DMS 273 treated with DMSO at 0.1 percent for 48 hours (cell line): ENCODE measurements at places on chromosomes 12 and 14.
A peak's percentile ranks its signal among the peaks of the same experiment; 100 is the strongest.

DNA sequence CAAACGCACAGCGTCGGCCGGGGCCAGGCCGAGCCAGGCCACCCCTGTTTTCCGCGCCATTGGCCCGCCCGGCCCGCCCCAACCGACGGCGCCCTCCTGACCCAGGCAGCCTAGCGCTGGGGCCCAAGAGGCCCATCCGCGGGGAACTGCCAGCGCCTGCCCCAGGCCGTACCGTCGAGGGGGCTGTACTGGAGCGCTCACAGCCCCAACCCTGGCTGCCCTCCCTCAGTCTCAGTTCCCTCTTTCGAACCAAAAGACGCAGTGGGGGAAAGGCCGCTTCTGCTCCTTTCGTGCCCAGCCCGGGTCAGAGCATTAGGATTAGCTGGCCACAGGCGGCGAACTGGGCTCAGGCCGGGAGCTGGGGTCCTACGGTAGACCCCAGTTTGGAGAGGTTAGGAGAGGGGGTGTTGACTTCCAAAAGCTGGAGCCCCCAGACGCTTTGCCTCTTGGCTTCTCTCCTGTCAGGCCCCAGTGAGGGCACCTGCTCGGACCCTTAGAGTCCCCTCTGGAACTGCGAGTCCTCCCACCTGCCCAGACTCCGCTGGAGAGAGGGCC is 1.9 kb downstream of the NKX2-1 start:
- DNase-seq: no peak

GRCh38 chr12:123058481-123058880 is 78.0 kb downstream of the ARL6IP4 start:
- no peak for DNase-seq

DNA sequence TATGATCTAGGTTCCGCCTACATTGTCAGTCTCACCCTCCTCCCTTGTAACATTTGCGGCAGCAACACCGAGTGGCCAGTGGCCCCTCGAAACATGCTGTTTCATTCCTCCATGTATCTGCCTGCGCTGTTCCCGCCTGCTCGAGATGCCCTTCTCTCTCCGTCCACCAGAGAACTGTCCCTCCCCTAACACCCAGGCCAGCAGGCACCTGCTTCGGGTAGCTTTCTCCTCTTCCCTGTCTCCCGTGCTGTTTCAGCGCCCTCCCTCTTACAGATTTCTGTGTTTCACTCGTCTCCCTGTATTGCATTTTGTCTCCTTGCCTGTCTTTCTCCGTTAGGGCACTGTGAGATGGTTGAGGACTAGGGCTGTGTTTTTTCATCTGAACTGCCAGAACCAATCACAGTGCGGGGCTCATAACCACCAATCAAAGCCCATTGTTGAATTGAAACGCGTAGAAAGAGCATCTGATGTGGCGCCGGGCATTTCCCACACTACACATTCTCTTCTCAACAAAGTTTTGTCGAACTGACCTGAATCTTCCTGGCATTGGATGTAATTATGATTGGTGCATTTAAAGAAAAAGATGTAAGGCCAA is 40.9 kb upstream of the ELK3 start:
- no peak for DNase-seq

DNA sequence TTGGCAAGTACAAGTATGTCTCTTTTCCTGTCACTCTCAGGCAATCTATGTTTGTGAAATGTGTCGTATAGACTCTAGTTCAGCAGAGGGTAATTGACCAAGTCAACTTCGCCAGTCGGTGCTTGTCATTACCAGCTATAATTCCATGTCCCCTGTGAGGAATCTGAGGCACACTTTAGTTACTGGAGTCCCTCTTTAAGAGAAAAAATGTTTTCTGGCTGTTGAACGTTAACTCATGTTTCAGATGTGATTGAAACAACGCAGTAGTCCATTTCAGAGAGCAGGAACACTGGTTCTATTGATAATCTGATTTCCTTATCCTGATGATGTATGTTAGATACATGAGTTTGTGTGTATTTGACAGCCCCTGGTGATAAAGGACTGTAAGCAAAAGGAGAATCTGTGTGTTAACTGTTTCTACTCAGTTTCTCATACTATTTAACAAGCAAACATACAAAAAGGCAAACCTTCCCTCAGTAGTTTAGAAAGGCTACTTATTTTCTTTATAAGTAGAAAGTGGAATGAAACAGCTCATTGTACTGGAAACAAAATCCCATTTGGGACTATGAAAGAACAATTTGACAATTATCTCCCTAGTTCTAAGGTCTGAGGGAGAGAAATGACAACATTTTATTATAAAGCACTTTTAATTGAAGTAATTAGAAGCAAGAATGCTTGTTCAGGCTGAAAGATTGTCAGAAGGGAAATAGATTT is 161.1 kb upstream of the TRHDE start:
- DNase-seq: no peak

- DNase-seq: no peak
These were observed 66.9 kb downstream of the METTL25 start for GRCh38 chr12:82425241-82425640.

- no peak for DNase-seq
These were observed 390.3 kb downstream of the ZFP36L1 start for GRCh38 chr14:68402525-68403101.

- DNase-seq: no peak
These were observed 23.0 kb downstream of the NCOR2 start for GRCh38 chr12:124544311-124544970.

DNA sequence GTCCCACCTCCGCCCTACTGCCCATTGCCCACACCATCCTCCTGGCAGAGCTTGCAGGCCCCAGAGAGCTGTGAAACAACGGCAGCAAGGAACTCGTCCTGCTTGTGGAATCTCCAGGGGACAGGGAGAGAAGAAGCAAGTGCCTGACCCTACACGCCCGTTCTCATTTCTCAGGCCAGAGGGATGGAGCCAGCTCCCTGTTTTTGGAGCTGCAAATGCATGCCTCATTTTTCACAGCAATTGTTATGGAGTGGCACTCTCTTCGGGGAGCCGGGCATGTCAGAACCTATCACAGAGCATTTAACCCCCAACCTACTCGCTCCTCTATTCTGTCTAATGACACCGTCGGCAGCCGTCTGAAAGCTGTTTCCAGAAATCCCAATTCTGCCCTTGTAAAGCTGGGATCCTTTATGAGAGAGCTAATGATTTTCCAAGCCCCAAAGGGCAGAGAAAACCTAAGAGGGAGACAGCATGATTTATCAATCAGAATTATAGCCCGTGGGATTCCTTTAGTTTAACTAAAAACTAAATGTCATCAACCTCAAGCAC is 222.3 kb upstream of the NOS1 start:
- peak; percentile 1 for DNase-seq

GRCh38 chr14:68733086-68733914 is 59.6 kb downstream of the ZFP36L1 start:
- DNase-seq: no peak

- DNase-seq: no peak
These were observed 119.0 kb upstream of the CPSF6 start for GRCh38 chr12:69120354-69120753.

DNA sequence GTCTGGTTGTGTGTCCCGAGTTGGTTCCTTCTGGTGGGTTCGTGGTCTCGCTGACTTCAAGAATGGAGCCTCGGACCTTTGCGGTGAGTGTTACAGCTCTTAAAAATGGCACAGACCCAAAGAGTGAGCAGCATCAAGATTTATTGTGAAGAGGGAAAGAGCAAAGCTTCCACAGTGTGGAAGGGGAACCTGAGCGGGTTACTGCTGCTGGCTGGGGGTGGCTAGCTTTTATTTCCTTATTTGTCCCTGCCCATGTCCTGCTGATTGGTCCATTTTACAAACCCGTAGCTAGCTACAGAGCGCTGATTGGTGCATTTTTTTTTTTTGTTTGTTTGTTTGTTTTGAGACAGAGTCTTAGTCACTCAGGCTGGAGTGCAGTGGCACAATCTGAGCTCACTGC is 29.3 kb downstream of the FGF6 start:
- DNase-seq: no peak

DNA sequence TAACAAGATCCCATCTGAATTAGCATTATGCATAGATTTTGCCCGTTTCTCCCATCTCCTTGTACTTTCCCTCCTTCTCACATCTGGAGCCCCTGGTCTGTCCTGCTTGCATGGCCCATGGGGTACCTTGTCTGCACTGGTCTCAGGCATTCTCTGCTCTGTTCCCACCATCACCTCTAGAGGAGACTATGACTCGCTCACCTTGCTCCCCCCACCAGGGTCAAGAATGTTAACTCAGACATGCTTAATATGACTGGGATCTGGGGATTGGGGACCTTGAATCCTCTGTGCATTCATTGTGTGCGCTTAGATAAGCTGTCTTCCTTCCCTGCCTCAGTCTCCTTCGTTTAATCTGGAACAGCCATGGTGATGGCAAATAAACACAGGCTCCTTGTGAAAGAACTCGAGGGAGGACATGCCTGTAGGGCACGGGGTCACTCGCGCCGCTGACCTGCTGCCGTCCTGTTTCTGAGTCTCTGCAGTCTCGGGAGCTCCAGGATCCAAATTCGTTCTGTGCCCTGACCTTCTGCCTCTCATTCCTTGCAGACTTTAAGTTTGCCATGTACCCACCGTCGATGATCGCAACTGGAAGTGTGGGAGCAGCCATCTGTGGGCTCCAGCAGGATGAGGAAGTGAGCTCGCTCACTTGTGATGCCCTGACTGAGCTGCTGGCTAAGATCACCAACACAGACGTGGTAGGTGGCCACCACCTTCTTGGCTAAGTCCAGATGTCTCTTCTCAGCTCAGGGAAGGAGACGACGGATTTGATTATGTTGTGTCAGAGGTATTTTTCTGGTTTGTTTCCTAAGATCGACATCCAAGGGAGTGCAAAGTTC is 15.0 kb downstream of the CCND2 start:
- no peak for DNase-seq

GRCh38 chr14:105335735-105336476 is 21.4 kb downstream of the PACS2 start:
- no peak for DNase-seq

DNA sequence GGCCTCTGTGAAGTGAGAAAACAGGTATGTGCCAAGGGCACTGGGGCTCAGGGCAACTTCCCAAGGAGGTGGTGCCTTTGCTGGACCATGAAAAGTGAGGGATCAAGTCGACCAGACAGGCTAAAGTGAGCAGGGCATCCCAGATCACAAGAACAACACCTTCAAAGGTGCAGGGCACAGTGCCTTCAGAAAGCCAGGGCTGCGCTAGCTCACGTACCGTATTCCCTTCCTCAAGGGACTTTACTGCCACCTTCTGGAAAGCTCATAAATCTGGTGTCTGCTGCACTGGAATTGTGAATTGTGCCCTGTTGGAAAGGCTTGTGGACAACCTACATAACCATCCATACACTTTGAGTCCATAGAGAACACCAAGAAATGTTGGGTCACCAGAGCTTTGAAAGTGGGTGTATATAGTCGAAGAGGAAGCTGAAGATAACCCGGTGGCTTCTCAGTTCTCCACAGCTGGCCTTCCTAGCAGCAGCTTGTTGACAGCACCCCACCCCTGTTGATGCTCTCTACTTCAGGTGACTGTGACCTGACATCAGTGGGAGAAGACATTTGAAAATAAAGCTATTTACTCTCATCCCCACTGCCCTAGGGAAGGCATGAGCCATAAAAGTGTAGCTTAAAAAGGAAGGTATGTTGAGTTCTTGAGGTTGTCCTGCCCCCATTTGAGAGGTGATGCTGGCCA is 24.5 kb downstream of the FIGNL2 start:
- peak; percentile 12 for DNase-seq

DNA sequence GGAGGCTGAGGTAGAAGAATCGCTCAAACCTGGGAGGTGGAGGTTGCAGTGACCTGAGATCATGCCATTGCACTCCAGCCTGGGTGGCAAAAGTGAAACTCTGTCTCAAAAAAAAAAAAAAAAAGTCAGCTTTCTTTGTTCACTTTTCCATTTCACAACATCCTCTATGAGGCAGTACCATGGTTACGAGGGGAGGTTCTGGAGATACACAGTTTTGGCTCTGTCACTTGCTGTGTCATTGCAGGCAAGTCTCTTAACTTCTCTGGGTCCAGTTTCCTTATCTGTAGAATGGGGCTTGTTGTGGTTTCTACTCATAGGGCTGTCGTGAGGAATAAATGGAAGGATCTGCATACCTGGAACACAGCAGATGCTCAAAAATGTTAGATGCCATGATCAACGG is 75.6 kb upstream of the SLC24A4 start:
- DNase-seq: no peak

DNA sequence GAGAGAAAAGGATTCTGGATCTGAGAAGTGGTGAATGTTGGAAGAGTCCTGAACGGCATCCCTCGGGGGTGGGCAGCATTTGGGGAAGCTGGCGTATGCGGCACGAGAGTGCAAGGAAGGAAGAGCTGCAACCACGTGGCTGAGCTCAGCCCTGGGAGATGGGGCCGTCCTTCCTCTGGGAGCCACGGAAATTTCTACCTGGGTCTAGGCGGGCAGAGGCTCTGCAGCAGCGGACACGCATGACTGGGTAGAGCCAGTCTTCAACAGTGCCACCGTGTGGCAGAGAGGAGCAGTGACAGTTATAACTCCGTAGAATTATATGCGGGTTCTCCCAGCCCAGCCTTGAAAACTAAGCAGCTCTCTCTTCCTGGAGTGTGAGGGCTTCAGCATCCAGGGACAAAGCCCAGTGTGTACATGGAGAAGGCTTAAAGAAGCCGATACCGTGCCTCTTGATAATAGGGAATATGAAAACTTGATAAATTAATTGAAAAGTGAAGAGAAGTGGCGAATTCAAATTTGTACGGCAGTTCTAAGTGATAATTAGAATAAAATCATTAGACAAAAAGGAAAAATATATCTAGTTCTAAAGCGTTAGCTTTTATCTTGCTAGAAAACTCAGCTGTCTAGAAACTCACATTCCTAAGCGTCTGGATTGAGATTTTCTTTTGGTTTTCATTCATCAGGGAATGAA is 82.9 kb upstream of the STXBP6 start:
- DNase-seq: peak; percentile 58

DNA sequence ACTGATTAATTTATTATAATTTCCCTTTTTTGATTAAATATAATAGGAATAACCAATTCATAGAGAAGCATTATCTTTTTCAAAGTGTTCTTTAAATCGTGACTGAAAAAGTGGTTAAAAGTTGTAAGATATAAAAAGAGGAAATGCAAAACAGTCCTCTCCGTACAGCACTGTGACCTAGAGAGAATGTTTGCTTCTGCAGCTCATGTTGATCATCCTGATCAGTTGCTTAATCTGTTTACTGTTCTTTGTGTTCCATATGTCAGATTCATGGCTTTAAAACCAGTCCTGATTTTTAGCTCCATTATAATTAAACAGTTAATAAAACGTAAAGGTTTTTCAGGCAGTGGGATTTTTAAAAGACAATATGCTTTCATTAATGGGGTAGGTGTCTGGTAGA is 4.7 kb downstream of the TTC8 start:
- DNase-seq: peak; percentile 20

GRCh38 chr14:54773171-54774006 is 129.2 kb downstream of the GCH1 start:
- DNase-seq: peak; percentile 80

- no peak for DNase-seq
These were observed 14.9 kb downstream of the DTX1 start for GRCh38 chr12:113071135-113072112.

DNA sequence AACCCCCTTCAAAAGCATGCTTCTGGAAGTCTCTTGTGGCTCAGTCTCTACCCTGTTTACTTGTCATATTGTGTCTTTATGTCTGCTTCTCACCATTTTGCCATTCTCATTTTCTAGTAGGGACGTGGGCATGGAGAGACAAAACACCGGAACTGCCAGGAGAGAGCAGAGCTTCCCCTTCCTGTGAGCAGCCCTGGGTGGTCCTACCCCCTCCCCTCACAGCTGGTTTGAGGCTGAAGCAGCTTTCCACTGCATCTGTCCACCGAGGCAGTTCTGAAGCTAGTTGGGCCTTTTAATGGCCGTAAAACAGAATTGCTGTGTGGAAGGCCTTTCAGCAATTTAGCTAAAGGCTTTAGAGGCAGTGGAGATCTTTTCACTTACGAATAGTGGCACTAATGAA is 77.0 kb downstream of the PELI2 start:
- DNase-seq: no peak

GRCh38 chr12:52206304-52207040 is 14.7 kb upstream of the KRT80 start:
- DNase-seq: no peak
